Neuronal stem cell (in vitro differentiated cells): ENCODE measurements at places on chromosomes 7 and 10.

DNA sequence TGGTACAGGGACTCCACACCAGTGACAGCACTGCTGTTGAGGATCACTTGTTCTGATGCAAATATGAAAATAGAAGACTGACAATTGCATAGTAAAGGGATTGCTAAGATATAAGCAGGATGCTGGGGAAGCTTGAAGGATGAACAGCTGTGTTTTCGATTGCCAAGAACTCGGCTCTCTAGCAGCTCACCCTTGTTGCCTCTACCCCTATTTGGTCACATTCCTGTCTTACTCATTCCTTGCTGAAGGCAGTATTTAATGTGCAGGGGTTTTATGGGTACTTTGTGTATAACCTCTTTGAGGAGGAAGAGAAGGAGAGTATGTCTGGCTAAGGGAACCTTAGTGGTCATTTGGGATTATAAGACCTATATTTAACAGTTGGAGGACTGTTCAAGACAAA lies 218.8 kb downstream of the AUTS2 start:
- no peak for DNase-seq

- no peak for DNase-seq
These were observed 265.2 kb upstream of the PPP2R2D start for GRCh38 chr10:131635564-131636015.

- no peak for DNase-seq
These were observed 441.4 kb upstream of the FOXK1 start for GRCh38 chr7:4240520-4241303.

DNA sequence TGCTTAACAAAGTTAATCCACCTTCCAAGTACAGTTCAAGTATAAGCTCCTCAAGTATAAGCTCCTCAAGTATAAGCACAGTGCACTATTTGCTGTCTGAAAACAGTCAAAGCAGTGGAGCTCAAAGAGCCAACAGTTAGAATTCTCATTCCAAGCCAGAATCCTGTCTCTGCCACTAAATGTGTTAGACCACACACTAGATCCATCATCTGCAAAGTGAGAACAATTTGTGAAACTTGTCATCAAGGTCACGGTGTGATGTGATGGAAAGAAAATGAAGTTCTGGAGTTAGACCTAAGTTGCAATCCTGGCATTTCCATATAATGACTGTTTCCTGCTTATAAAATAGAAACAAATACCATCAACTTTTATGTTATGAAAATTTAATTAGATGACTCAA lies 602.5 kb downstream of the TNS3 start:
- no peak for DNase-seq

DNA sequence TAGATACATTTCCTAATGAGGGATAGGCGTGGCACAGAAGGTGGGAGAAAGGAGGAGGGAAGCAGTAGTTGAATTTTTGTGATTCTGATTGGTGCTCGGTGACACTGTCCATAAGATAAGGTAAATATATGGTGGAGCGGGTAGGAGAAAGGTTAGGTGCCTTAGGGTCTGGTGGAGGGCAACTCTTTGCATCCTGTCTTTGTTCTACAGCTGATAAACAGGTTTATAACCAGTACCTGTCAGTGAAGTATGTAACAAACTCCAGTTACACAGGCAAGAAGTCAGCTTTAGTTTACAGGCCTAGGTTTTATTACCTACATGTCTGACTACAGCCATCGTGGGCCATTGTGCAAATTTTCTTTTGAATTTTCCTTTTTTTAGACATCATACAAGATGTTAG lies 10.9 kb upstream of the FAM180A start:
- DNase-seq: no peak

DNA sequence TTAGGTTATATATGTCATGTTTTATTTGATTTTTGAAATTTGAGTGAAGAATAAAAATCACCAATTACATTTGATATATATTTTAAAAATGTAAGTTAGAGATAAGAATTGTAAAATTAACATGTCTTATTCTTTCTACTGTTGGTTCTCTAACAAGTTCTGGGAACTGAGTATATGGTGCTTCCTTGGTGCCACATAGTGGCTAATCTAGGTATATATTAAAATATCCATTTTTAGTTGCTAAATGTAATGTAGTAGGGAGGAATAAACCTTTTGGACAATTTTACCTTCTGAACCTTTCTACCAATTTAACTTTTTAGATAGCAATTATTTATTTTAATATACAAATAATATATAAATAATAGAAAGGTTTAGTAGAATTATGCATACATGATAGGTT lies 17.5 kb downstream of the CFAP69 start:
- DNase-seq: no peak

- DNase-seq: peak; percentile 42
These were observed 30.7 kb upstream of the ANTXRL start for GRCh38 chr10:46255801-46256747.

GRCh38 chr10:11678074-11678793 lies 63.9 kb upstream of the ECHDC3 start:
- no peak for DNase-seq

GRCh38 chr10:27911539-27911938 lies 87.3 kb downstream of the ODAD2 start:
- no peak for DNase-seq

DNA sequence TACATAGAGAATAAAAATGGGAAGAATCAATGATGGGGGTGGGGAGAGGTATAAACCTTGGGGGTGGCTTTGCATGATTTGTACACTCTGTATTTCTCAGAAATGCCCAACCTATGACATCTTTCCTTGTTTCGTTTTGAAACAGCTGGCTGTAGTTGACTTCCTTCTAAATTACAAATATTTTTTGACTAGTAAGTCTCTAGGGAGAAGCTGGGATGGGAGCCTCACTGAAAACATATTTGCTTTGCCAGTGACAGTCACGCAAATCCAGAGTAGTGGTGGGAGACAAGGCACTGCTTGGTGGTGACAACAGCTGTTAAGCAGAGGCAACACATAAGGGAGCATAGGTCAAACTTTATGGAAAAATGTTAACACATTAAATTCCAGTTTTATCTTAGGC lies 440.5 kb downstream of the SEMA3D start:
- no peak for DNase-seq

DNA sequence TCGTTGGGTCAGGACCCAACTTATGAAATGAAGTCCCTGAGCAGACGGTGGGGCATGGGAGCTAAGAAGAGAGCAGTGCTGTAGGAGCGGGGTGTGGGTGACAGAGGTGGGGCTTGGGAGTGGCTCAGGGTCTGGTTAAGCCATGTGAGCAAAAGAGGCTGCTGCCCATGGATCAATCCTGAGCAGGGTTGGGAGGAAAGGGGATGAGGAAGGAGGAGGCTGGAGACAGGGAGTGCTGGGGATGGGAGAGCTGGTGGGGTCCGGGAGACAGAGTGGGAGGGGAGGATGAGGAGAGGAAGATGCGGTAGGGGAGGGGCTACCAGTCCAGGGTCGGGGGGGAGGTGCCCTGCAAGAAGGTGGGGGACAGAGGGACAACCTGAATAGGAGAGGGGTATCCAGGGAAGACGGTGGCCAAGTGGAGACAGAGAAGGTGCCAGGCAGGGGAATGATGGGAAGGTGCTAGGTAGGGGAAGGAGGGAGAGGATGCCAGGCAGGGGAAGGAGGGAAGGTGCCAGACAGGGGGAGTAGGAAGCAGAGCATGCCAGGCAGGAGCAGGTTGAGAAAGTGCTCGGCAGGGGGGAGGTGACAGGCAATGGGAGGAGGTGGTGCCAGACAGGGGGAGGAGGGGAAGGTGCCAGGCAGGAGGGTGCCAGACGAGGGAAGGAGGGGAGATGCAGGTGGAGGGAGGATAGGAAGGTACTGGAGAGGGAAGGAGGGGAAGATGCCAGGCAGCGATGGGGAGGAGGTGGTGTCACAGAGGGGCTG lies 27.5 kb upstream of the SMARCD3 start:
- DNase-seq: no peak

- no peak for DNase-seq
These were observed 1.8 kb upstream of the ZDHHC4 start for GRCh38 chr7:6575281-6576023.

GRCh38 chr10:33136271-33136670 lies 178.2 kb upstream of the ITGB1 start:
- DNase-seq: no peak

- DNase-seq: no peak
These were observed 94.2 kb upstream of the FAM3C start for GRCh38 chr7:121490309-121490708.

- DNase-seq: no peak
These were observed 167.7 kb upstream of the PPP1R3A start for GRCh38 chr7:114086537-114086913.

DNA sequence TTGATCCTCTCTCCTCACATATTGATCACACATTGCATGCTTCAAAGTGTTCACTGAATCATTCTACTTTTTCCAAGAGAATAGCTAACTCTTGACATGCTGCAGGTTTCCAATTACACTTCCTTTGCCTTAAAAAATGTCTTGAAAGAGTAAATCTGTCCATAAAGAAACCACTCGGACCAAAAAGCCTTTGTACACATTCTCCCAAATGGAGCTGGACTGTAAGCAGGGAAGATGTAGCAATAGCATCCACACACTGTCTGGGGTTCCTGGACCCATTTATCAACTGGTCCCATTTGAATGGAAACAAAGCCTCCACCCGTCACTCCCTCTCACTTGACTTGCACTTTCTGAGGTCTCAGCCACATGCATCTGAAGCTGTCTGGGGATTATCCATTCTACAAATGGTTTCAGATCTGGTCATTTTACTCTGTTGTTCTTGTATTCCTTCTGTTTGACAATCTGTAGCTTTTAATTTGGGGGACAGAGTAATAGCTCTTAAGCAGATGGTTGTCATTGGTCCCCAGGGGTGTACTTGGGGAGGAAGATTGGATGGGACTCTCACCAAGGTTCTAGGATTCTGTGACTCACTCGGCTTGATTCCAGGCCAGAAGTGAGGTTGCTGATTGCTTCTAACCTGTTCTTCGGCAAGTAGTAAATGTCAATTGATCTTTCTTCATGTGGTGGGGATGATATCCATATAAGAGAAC lies 203.5 kb downstream of the HIBADH start:
- no peak for DNase-seq

GRCh38 chr10:118564652-118565051 lies 30.8 kb downstream of the PRLHR start:
- peak; percentile 21 for DNase-seq

- DNase-seq: no peak
These were observed 16.4 kb downstream of the PRSS2 start for GRCh38 chr7:142787034-142787768.

- DNase-seq: no peak
These were observed 14.2 kb upstream of the SVIL start for GRCh38 chr10:29648983-29649268.

GRCh38 chr7:1466524-1467271 lies 7.4 kb upstream of the MICALL2 start:
- no peak for DNase-seq

- no peak for DNase-seq
These were observed 90.2 kb upstream of the CACUL1 start for GRCh38 chr10:118844731-118845521.

GRCh38 chr10:122733443-122733842 lies 33.8 kb upstream of the C10orf120 start:
- no peak for DNase-seq

DNA sequence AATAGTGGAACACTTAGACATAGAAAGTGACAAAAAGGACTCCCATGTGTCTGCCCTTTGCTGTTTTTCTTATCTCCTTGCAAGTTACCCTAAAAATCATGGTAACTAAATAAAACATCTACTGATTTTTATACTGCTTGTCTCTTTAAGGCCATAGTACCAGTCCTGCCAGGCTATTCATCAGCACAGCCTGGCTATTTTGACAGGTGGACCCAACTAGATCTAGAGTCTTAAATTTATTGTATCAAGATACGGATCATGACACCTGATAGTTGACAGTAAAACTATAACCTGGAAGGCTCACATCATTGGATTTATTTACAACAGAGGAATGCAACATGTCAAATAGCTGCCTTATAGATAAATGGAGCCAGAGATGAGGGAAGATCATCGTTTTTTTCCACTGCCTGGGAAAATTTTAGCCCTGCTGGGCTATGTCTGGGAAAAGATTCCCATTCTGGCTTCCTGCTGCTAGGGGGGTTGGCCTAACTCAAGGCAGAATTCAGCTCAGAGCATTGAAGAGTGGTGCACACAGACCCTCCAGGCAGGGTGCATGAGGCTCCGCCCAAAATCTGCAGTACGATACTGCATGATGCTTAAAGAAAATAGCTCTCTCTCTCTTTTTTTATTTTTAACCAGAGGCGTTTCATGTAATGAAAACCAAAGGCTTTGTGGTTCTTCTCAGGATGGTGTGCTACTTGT lies 292.0 kb upstream of the FZD8 start:
- DNase-seq: no peak

DNA sequence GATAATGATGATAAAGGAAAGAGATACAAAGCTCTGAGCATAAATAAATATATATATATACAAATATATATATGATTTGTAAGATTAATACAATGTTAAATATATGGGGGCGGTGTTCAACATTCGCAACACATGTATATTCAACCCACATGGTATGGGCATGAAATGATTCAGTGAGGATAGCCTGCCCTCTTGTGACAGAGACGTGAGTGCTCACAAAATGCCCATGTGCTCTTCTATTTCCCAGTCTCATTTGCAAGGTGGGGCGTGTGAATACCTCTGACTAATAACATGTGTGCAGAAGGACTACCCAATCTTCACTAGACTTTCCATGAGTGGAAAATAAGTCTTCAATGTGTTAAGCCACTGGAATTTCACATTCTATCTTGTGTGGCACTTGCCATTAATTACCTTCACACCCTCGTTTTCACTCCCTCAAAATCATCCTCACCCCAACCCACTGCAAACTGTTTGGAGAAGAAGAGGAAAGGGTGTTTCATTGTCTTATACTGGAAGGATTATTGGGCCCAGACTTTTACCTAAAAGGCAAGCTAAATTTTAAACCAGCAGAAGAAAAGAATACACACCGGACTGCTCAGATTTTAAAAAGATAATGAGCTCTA lies 26.9 kb downstream of the ASAH2 start:
- DNase-seq: peak; percentile 57

- DNase-seq: no peak
These were observed 4.2 kb upstream of the AOC1 start for GRCh38 chr7:150848111-150848510.

DNA sequence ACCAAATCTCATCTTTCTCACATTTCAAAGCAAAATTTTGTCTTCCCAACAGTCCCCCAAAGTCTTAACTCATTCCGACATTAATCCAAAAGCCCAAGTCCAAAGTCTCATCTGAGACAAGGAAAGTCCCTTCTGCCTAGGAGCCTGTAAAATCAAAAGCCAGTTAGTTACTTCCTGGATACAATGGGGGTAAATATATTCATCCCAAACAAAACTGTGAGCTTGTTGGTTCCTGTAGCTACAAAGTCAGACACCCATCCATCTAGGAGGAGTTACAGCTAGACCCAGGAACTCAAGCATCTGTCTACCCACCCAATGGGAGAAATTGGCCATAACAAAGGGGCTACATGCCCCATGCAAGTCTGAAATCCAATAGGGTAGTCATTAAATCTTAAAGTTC lies 51.9 kb downstream of the MTURN start:
- DNase-seq: no peak

DNA sequence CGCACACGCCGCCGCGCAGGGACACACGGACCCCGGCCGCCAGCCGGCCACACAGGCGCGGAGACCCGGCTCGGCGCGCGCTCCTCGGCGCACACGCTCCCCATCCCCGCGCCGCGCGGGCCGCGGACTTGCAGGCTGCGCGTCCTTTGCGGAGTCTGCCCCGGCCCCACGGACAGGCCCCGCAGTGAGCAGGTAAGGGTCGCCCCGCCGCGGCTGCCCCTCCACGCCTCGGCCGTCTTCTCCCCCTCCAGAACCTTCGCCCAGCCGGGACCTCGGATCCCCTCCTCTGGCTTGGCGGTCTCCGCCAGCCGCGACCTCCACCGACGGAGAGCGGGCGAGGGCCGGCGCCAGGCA lies 356 bp downstream of the ADCYAP1R1 start:
- no peak for DNase-seq

- DNase-seq: peak; percentile 87
These were observed 51.3 kb upstream of the GPR26 start for GRCh38 chr10:123614888-123615287.

GRCh38 chr10:28686835-28687682 lies 9.7 kb downstream of the BAMBI start:
- no peak for DNase-seq
